Kidney capillary endothelial cell (primary cell): ENCODE measurements at places on chromosomes 6 and 20.
A peak's percentile ranks its signal among the peaks of the same experiment; 100 is the strongest.

- DNase-seq = no peak
Measured at GRCh38 chr20:32446301-32447100, 88.4 kb downstream of the ASXL1 start.

DNA sequence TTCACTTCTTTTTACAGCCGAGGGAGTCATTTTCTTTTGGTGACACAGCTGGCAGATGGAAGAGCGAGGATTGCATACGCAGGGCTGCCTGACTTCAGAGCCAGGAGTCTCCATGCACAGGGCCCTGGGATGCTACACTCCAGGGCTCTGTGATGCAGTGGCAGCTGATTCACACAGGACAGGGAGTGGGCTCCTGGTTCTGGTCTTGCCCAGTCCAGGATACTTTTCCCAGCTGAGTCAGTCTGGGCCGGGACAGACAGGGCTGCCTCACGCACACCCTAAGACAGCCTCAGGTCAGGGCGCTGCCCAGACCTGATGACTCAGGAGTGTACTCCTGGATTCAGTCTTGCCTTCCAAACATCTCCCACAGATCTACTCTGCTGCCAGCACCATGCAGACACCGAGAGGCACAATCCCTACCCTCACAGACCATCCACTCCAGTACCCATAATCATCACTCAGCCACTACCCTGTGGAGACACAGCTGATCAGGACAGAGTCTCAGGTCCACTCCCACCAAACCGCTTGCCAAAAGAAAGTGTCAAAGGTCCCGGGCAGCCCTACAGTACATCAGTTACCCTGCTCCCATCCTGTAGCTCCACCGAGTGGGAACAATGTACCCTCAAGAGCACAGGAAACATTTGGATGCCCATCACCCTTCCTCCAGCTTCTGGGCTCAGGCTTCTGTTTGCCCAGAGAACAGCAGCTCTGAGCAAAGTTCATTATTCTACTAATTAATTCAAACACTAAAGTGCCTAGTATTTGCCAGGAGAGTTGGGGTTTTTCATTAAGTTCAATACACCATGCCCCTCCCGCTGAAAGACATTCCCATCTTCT, 11.5 kb downstream of the SDC4 start:
- no peak for DNase-seq

DNA sequence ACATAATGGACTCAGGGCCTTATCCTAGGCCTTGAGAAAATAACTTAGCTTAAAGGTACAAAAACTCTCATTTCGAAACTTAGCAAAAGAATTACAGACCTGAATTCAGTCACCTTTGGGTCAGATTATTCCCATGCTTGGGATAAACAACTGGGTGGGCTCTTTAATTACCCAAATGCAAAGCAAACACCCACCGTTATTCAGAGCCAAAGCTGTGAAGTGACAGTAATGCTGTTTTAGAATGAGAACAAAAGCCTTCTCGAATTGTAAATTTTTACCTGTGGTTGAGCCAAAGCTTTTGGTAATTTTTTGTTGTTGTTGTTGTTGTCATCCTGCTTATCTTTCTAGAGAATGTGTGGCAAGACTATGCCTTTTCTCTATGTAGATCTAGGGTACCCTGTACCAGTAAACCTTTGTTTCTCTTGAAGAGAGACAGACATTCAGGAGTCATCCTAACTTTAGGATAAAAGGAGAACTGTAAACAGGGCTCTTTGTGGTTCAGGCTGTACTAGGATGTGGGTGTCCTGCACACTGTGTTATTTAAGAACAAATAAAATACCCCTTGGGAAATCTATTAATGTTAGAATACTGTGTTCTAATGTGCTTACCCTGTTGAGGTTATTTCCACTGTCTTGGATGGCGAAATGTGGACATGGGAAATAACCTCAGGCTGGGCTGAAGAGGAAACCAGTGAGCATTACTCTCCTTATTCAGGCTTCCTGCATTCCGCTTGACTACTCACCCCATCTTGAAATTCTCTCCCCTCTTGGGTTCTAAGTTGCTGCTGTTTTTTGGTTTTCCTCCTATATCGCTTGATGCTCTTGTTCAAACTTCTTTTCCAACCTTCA, 480.7 kb downstream of the CD83 start:
- DNase-seq = no peak

DNA sequence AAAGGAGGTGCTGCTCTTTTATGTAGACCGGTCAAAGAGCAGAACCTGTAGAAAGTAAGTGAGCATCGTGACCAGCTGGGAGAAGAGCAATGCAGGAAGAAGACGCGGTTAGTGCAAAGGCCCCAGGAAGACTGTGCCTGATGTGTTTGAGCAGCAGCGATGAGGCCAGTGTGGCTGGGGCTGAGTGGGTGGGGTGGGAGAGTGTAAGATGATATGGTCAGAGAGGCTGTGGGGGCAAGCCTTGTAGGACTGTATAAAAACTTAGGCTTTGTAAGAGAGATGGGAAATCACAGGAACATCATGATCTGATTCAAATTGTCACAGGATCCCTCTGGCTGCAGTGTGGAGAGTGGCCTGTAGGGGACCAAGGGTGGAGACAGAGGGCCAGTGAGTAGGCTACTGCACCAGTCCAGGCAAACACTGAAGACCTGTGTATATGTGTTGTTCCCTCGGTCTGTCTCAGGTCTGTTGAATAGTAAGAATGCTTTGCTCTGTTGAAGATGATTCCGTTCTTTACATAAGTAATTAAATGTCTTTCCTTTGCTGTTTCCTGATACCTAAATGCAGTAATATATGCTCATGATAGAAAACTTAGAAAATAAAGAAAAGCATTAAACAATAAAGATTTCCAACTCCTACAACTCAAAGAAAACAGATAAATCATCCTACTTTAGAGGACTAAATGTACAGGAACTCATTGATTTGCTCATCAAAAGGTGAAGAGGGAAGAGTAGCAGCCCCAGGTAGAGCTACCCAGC, 23.6 kb upstream of the WFDC2 start:
- DNase-seq = peak; percentile 23

- no peak for DNase-seq
Measured at GRCh38 chr6:20286968-20287565, 74.8 kb upstream of the MBOAT1 start.

DNA sequence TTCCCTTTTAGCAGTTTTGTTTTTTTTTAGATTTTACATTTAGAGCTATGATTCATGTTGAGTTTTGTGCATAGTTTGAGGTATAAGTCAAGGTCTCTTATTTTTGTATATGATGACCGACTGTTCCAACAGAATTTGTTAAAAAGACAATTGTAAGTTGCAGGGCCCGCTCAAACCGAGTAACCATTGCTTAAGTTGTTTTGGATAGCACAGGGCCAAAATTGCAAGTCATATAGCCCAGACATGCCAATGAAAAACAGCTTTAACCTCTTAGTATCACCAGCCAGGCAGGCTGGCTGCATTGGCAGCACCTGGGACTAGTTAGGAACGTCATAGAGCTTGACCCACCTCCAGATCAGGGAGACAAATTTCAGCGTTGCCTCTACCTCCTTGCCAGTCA, 47.3 kb downstream of the PFDN4 start:
- DNase-seq = no peak

DNA sequence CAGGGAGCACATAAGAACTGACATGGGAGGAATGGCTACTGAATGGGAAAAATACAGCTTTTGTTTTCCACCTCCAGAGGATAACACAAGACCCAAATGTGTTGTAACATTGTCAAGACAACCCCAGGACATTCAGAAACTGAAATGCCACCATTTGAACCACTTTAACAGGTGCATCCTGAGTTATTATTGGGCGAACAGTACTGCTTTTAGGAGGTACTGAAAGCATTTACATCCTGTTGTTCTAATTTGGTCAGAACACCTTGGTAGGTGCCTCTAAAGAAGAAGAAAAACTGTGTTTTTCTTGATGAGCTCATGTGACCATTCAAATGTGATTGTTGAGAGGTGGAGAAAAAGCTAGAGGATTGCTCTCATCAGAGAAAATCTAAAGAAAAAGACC, 6.4 kb upstream of the TXNDC5 start:
- no peak for DNase-seq

- DNase-seq = peak; percentile 49
Measured at GRCh38 chr6:29737707-29738630, 14.7 kb downstream of the HLA-F start.

DNA sequence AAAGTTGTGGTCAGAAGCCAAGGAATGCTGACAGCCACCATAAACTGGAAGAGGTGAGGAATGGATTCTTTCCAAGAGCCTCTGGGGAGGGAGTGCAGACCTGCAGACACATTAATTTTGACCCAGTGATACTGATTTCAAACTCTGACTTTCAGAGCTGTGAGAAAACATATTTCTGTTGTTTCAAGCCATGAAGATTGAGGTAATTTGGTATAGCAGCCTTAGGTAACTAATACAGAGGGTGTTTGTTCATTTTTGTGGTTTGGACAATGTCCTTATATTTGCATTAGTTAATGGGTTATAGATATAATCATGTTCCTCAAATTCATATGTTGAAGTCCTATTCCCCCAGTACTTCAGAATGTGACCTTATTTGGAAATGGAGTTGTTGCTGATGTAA, 85.4 kb upstream of the GTSF1L start:
- no peak for DNase-seq

DNA sequence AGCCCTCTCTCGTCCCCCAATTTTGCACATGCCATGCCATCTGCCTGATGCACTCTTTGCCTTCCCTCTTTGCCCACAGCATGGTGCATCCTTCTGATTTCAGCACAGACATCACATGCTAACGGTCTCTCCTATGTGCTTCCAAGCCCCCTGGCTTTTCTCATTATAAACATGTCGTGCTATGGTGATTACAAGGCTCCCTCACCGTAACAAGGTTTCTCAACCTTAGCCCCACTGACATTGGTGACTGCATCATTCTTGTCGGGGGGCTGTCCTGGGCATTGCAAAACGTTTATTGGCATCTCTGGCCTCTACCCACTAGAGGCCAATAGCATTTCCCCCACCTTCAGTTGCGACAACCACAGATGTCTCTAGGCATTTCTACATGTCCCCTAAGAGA, 187.2 kb downstream of the TFAP2C start:
- no peak for DNase-seq

GRCh38 chr6:158142789-158143188, 25.3 kb downstream of the SERAC1 start:
- DNase-seq = no peak
